ENCODE measurements at places on chromosomes 3 and 15.

GRCh38 chr3:126516936-126517290, 660 bp downstream of the UROC1 start:
- no peak for DNase-seq

DNA sequence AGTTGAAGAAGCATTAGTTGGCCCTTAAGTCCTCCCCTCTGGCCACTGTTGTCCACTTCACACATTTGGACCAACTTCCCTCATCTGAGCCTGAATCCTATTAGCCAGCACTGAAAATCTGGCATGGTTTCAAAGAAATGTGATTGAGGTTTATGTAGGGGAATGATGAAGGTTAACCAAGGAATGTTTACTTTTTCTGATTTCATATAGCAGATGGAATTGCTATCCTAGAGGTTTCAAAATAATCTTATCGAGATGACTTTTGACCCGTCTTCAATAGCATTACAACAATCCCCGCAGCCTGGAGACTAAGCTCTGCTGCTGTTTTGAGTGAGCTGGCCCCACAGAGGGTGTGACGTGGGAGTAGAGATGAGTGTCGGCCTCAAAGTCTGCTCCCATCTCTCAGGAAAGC, 200.8 kb upstream of the IL12A start:
- no peak for DNase-seq

- DNase-seq = no peak
Measured at GRCh38 chr3:13333236-13333897, 86.8 kb downstream of the NUP210 start.

DNA sequence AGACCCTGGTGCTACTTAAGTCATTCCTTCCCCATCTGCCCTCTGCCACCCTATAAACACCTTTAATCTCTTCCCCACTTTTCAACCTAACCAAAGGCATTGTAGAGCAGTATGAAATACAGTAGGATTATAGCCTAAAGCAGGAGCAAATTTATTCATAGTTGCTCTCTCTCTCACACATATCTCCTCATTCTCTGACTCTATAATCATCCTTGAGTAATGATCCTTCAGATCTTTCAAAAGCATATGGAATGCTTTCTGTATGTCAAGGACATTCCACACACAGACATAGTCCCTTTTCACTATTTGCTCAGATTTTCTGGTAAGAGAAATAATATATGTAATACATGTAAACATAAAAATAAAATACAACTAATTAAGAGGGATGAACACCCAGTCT, 54.1 kb downstream of the TRPC1 start:
- no peak for DNase-seq
